ENCODE measurements at places on chromosomes 11 and 22.

- DNase-seq, result no peak
Measured at GRCh38 chr22:40728731-40729189, 49.5 kb downstream of the MCHR1 start.

DNA sequence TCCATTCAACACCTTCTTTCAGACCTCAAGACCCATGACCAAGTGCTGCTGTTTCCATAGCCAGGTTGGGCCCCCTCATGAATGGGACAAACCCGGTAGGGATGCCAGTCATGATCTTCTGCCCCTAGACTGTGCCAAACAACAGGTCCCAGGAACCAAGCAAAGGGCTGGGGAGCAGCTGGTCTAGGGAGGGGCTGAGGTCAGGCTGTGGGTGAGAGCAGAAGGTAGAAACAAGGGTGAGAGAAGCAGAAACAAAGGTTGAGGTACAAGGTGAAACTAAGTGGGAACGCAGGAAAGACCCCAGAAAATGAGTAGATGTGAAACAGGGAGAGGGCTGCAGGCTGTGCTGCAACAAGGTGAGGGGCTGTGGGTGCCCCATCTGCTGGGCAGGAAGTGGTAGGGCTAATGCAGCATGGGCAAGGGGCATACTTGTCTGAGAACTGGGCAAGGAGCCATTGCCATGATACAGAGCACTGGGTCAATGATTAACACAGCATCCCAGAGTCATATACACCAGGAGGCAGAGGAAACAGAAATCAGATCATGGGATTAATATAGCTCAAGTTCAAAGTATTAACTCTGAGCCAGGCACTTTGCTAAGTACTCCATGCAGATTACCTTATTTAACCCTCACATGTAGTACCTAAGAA is 45.9 kb downstream of the SLC1A2 start:
- no peak for DNase-seq

DNA sequence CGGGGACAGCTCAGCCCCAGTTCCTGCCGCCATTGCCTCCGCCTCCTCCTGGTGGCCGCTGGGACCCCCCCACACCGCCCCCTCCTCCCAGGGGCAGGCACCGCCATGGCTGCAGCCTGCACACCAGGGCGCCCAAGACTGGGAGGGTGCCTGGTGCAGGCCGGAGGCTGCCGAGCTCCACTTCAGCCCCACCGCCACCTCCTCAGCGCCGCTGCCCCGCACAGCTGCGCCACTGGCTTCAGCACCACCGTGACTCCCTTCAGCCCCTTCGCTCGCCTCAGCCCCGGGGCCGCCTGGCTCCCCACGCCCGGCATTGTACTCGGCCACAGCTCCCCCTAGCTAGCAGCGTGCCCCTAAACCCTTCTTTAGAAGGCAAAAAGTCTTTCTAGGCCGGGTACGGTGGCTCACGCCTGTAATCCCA is 131.1 kb downstream of the CRYBB2 start:
- no peak for DNase-seq

DNA sequence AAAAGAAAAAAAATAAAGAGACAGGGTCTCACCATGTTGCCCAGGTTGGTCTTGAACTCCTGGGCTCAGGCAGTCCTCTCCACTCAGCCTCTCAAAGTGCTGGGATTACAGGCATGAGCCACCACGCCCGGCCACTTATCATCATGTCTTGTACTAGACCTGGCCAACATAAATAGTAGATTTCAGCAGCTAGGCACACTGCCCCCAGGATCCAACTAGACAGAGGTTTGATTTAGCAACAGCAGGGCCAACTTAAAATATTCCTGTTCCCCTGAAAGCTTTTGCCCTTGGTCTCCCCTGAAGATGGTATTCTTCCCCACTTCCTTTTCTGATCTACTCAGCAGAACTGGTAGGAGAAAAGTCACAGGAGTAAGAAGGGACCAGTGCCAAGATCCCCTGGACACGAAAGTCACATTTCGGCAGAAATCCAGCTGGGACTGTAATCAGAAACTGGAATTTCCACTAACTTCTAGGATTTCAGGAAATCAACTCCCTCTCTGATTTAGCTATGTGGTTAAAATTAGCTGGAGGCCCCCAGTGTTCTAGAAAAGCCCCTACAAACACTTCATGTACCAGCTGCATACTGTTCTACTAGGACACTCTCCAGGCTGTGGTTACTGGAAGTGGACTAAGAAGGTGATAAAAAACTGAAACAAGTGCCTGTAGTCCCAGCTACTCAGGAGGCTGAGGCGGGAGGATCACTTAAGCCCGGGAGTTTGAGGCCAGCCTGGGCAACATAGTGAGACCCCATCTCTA is 8.9 kb upstream of the PPP2R1B start:
- DNase-seq, result no peak
